ENCODE measurements at places on chromosomes 6 and 20.

- DNase-seq, result no peak
Observed at GRCh38 chr20:50886184-50886790, 45.0 kb downstream of the ADNP start.

- DNase-seq, result no peak
Observed at GRCh38 chr20:1625083-1625690, 5.4 kb upstream of the SIRPB1 start.

DNA sequence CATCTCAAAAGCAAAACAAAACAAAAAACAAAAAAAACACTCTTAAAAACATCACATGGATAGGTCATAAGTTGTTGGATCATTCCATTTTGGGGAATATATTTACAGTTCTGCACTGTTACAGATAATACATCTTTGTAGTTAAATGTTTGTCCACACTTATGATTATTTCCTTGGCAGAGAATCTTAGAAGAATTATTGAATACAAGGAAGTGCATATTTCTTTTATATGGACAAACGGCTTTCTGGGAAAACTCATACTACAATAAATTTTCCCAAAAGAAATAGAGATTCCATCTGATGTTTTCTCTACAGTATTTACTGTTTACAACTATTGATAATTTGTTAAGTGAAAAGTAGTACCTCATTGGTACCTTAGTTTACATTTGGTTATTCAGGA, 33.8 kb downstream of the GMPR start:
- DNase-seq, result no peak

DNA sequence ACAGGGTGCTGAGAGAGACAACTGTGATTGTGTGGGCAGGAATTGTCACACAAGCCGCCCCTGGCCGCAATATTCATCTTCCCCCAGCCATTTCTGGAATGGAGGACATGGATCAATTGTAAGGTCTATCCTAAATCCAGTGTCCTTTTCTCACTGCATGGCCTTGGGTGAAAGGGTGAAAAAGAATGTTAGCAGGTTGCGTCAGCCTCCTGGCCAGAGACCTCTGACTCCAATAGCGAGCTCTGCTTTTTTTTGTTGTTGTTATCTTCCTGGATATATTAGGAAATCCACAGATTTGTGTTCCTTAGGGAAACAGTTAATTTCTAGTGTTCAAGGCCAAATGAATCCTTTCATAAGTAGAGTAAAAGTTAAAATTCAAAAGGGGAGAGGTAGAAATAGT, 47.1 kb upstream of the CD83 start:
- no peak for DNase-seq

- DNase-seq, result no peak
Observed at GRCh38 chr6:75946146-75946831, 126.2 kb downstream of the IMPG1 start.

DNA sequence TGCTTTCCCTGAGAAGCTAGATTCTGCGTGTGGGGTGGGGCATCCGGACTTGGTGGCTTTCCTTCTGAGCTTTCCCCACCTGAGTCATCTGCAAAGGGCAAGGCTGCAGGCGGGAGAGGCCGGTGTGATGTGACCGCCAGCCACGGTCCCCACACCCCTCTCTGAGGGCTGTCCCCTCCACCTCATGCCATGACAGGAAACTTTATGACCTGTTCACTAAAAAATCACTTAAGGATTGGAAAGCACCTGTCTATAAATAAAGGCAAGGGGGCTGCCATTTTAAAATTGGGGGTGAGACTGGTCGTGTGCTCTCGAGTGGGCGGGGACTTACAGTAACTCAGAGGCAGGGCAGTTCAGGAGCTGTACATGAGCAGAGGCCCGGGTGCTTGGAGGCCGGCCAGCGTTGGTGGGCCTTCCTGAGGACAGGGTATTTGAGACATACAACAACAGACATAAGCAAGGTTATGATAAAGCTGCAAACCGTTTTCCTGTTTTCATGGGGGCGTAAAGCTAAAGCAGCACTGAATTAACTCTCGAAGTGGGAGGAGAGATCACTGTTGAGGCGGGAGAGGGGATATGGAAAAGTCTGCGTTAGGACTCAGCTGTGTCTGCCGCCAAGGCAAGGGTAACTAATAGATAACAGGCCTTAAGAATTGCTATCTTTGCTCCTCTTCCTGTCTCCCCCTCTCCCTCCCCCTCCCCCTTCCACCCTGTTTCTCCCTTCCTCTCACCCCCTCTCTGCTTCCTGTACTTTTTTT, 16.1 kb upstream of the SERPINB1 start:
- DNase-seq, result no peak

DNA sequence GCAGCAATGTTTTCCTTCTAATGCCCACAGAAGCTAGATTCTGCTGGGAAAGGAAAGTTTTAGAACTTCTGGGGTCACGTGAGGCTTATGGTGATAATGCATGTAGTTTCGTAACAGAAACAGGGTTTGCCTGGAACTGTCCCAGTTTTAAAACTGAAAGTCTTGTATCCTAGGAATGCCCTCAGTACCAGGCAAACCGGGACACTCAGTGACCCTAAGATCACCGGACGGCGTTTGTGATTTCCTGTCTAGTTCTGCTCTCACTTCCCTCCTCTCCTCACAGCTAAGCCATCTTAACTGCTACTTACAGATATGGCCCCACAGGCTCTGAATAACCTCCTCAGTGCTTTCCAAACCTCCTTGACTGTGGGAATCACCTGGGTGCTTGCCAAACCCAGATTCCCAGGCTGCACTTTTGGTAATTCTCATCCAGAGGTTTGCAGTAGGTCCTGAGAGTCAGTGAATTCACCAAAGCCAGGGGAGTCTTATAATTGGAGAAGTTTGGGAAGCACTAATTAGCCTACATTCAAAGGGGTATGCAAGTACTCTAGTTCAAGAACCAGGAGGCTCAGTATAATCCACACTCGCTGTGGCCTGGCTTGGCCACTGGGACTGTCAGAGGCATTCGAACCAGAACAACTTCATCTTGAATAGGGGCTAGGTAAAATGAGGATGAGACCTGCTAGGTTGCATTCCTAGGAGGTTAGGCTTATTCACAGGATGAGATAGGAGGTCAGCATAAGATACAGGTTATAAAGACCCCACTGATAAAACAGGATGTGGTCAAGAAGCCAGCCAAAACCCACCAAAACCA, 231.6 kb upstream of the MYLIP start:
- DNase-seq, result no peak

DNA sequence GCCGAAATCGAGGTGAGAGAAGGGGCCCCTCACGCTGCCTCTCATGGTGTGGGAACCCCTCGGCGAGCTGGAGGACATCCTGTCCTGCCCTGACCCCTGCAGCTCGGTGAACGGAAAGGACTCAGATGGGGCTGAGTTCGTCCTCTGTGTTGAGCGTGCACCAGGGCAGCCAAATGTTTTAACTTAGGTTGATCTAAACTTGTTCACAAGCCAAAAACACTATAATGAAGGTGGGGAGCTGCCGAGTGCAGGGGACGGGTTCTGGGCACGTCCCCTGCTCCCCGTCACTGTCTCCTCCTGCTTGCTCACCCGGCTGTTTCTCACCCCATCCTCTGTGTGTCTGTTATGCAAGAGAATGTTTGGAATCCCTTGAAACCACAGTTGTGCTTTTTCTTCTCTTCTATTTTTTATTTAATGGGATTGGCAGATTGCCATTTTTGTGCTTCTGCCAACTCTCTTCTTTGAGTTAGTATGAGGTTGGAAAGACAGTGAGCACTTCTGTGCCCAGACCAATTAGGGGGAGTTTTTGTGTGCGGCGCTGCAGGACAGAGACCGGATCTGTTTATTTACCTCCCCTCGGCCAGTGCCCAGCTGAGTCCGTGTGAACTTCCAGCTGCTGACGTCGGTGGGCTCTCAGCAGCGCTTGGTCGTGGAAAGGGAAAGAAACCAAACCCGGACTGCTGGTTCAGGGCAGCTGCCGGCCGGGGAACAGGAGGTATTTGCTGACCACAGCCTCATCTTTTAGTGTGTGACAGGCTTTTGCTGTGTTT, 158.1 kb downstream of the DTNBP1 start:
- no peak for DNase-seq

DNA sequence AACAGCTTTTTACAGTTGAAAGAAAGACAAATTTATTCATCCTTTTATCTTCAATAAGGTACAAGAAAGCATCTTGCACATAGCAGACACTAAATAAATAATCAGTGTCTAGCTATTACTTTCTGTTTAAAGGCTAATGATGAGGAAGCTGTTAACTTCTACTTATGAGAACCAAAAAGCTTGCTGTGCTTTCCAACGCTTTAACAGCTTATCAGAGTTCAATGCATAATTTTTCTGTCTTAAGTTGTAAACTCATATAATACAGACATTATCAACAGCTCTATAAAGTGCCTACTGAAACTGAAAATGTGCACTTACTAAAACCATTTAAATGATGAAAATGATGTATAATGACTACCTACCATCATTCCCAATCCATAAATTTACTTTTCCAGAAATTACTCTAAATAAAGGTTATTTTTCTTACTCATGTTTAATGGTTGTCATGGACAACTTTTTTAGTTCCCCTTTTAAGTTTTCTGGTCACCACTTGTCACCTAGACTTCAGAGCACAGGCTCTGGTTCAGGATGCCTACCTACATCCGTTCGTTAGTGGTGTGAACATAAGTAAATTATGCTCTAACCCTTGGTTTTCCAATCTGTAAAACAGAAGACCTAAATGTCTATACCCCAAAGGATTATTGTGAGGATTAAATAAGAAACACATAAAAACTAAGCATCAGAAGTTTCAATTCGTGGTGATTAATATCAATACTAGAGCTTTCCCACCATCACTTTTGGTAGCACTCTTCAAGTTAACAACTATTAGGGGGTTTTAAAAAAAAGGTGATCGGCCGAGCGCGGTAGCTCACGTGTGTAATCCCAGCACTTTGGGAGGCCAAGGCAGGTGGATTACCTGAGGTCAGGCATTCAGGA, 8.0 kb downstream of the PNISR start:
- DNase-seq, result no peak

DNA sequence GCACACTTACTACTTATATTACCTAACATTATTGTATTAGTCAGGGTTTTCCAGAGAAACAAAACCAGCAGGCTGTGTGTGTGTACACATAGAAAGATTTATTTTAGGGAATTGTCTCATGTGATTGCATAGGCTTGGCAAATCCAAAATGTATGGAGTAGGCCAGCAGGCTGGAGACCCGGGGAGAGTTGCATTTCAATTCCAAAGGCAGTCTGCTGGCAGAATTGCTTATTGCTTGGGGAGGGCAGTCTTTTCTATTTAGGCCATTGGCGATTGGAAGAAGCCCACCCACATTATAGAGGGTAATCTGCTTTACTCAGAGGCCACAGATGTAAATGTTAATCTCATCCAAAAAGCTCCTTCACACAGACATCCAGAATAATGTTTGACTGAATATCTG, 157.0 kb downstream of the ADGRG6 start:
- no peak for DNase-seq

DNA sequence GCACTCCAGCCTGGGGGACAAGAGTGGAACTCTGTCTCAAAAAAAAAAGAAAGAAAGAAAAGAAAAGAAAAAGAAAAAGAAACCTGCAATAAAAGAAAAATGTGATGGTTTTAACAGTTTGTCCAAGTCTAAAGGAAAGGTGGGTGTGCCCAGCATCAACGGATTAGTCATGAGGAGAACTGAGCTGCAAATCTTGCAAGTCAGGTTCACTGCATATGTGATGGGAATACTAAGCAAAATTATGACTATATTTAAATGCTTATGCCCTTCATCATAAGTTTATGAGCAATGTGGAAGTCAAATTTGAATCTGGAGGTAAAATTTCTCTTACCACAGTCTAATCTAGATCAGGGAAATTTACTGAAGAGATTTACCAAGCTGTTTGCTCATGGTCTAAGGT, 13.1 kb upstream of the CDK19 start:
- DNase-seq, result no peak

GRCh38 chr6:28349892-28350737, at the start of gene ZKSCAN3:
TSS of gene ZKSCAN3 (plus strand) at chr6:28349947. CDS start at chr6:28359587, 9,640 bp downstream.
- DNase-seq, result peak; percentile 48

DNA sequence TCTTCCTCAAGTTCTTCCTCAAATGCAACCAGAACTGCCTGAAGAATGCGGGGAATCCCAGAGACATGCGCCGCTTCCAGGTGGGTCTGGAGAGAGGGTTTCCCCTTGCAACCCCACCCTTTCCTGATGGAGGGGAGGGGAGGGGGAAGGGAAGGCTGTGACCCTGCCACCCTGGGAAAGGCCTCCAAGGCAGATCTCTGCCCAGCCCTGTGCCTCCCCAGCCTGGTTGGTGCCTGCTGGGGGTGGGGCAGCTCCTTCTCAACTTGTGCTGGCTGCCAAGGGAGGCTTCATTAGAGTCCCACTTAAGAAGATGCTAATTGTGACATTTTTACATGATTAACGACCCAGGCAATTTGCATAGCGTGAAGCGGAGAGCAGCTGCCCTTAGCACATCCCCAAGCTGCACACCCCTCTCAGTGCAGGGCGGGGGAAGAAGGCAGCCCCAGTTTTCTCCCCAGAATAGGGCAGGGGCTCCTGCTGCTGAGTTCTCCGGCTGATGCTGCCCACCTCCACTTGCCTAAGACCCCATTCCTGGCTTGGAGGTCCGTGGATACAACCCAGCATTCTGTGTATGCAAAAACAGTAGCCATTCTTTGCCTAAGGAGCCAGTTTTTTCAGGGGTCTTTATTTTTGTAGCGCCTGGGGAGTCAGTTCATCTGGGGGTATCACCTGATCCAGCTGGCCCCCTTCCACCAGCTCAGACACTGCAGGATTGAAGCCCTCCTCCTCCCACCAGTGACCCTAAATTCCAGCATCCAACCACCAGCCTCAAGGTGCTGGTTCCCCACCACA, 51.7 kb downstream of the CPXM1 start:
- no peak for DNase-seq
